ENCODE measurements at places on chromosomes 3 and 15.

- DNase-seq: peak; percentile 78
Observed at GRCh38 chr3:19934098-19934566, at the start of gene EFHB. EFHB (minus strand) TSS chr3:19934217; CDS start chr3:19934018, 199 bp downstream.

- no peak for DNase-seq
Observed at GRCh38 chr15:29429584-29429983, 160.0 kb upstream of the NSMCE3 start.

GRCh38 chr15:34583399-34584329 lies at the start of gene GOLGA8B:
GOLGA8B (minus strand) TSS chr15:34583651; CDS start chr15:34535912, 47,739 bp downstream.
- peak; percentile 80 for DNase-seq

DNA sequence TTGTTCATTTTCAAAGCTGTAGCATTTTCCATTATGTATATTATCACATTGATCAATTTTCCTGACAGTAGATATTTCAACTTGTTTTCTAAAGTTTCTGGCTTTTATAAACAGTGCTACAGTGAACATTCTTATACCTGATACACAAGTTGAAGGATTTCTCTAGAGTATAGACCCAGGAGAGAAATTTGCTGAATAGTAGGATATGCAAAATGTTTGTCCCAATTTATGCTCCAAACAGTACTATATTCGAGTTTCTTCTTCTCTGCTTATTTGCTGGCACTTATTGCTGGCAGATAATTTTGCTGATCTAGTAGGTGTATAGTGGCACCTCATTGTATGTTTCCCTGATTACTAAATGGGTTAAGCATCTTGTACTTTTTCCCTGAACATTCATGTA lies 117.2 kb upstream of the CHRM5 start:
- no peak for DNase-seq

- DNase-seq: no peak
Observed at GRCh38 chr15:40838756-40839155, 5.1 kb upstream of the SPINT1 start.

- no peak for DNase-seq
Observed at GRCh38 chr3:152302521-152303021, 33.8 kb downstream of the MBNL1 start.

DNA sequence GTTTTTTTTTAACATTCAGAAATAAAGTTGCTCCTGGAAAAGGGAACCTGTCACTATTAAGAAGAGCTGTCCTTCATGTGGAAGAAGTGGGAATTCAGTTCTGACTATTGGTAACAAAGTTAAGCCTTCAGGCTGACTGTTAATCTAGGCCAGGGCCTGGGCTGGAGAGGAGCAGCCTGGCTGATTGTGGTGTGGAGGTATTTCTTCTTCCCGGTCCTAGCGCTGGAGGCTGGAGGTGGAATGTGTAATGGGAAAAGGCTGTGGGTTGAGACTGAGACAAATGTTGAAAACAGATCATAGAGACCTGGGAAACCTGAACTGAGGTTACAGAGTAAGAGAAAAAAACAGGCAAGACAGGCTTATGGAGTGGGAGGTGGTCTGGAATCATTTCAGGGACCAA lies 23.8 kb upstream of the SH3BP5 start:
- no peak for DNase-seq

- DNase-seq: no peak
Observed at GRCh38 chr3:99529265-99529664, 109.1 kb upstream of the COL8A1 start.

GRCh38 chr3:31629054-31629453 lies 96.3 kb downstream of the STT3B start:
- no peak for DNase-seq

DNA sequence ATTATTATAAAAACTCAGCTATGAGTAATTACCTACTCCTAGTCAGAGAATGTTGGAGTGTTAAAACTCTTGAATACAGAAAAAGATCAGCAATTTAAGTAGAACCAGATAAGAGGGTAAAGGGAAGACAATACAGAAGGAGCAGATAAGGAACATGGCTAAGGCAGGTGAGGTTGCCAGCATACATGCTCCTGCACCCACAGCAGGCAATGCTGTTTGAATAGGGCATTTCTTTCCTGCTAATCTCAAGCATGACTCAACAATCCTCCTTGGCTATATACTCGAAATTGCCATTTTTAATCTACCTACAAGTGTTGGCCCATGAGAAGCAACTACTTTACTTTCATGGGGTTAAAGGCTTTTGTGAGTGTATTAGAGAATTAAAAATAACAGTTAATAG lies 494.5 kb downstream of the DIPK2A start:
- DNase-seq: no peak

- no peak for DNase-seq
Observed at GRCh38 chr3:9296241-9296640, 46.8 kb upstream of the SRGAP3 start.

DNA sequence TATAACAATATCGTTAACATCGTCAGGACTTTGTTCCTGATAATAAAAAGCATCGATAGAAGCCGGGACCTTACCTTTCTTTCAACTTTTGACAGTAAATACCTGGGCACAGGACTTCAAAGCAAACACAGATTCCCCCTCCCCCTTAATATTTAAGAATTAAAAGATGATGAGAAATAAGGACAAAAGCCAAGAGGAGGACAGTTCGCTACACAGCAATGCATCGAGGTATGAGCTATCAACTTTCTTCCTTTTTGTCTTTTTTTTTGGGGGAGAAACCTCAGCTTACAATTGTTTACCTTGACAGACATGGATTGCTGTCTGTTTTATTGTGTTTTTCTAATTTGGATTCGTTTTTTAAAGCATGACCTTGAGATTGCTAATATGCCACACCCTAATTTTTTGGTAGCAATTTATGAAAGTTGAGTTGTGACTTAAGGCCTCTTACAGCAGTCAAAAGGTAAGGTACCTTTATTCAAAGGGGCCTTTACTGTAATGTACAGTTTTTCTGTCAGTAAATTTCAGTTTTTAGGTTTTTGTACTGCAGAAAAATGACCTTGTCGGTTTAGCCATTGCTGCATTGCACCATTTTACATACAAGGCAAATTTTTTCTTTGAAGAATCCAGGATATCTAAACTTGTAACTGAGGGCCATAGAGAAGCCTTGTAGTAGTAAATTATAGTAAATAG lies 1.1 kb downstream of the CHD2 start:
- peak; percentile 48 for DNase-seq

DNA sequence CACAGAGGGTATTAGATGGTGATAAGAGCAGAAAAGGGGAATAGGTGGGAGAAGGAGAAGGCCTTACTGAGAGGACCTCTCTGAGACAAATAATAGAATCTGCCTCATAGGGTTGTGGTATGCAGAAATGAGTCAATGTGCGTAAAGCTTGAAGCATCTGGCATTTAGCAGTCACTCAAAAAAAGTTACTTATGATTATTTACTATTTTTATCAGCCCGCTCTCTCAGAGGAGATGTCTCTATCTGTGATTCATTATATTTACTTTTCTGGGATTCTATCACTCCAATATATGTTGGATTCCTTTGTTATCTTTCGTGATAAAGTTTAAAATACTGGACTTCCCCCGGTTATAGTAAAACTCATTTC lies 4.6 kb upstream of the TM4SF1 start:
- no peak for DNase-seq

DNA sequence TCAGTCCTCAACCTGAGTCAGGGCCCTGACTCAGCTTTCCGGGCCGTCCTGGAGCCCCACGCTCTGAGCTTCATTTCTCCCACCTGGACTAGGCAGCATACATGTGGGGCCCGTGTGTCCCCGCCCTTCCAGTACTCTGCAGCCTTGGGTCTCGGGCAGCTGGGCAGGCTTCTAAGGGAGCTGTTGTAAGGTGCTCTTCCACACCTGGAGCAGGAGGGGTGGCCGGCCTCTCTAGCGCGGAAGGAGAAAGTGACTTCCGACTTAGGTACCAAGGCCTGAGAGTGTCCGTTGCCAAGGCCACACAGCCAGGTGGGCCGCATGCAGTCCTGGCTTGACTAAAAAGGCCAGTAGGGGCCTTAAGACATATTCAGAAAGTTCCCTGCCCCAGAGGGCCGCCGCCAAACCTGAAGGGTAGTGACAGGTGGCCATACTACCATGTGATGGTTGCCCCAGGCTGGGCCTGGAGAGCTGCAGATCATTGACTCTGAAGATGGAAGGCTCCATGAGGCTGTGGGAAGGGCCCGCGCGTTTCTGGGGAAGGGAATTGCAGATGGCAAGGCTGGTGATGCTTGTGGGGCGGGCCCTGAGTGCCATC lies 9.4 kb upstream of the SEMA3B start:
- no peak for DNase-seq

All from hematopoietic multipotent progenitor cell treated with erythropoietin and hydrocortisone succinate and interleukin-3 and kit ligand, for 8 days (in vitro differentiated cells).